ENCODE measurements at places on chromosomes 3 and 15.
A peak's percentile ranks its signal among the peaks of the same experiment; 100 is the strongest.

GRCh38 chr3:58291671-58292338, 14.2 kb upstream of the RPP14 start:
- no peak for DNase-seq

DNA sequence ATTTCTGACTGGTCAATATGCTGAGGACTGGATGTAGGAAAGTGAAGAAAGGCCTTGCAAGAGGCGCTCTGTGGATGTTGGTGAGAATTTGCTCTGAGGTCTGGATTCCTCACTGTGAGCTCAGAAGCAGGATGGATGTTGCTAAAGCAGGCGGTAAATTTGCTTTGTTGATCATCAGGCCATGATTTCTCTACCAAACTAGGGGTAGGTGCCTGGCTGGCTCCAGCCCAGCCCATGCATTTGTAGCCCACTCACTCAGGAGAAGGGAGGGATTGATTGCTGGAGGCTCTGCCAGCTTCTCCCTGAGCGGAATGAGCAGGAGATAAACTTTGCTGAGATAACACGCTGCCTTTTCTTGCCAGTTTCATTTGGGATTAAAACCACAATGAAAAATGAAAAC, 44.3 kb upstream of the NTRK3 start:
- DNase-seq = no peak

DNA sequence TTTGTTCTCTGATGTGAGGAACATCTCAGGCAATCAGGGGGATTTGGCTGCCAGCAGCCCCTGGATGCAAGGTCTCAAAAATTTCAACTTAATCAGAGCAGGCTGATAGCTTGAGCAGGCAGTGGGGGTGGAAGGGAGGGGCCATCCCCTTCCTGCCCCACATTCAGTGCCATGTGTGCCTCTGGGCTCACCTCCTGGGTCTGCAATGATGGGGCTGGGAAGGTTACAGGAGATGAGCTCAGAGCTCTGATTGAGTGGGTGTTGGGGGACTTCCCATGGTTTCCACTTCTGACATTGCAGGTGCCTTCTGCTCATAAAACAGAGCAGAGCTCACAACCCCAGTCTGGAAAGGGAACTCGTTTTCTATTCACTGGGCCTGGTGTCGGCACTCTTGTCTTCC, 37.0 kb downstream of the PARP16 start:
- no peak for DNase-seq

DNA sequence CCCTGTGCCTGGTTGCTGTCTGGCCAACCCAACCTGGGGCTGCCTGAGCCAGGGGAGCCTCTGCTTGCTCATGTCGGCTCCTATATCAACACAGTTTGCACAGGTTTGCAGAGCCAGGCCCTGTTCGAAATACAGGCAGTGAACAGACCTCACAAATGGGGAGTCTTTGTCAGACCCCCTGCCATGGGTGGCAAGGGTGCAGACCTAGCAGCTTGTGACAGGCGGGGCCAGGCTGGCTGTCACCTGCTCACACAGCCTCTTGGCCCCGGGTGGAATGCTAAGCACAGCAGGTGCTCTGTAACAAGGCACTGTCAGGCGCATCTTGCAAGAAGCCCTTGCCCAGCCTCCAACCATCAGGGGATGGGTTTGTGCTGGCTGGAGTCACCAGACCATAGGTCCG, 47.3 kb downstream of the BDH1 start:
- no peak for DNase-seq

- DNase-seq = no peak
Observed at GRCh38 chr3:156674911-156675829, 780 bp downstream of the TIPARP start.

- DNase-seq = no peak
Observed at GRCh38 chr15:91116113-91117067, 16.3 kb downstream of the SV2B start.

DNA sequence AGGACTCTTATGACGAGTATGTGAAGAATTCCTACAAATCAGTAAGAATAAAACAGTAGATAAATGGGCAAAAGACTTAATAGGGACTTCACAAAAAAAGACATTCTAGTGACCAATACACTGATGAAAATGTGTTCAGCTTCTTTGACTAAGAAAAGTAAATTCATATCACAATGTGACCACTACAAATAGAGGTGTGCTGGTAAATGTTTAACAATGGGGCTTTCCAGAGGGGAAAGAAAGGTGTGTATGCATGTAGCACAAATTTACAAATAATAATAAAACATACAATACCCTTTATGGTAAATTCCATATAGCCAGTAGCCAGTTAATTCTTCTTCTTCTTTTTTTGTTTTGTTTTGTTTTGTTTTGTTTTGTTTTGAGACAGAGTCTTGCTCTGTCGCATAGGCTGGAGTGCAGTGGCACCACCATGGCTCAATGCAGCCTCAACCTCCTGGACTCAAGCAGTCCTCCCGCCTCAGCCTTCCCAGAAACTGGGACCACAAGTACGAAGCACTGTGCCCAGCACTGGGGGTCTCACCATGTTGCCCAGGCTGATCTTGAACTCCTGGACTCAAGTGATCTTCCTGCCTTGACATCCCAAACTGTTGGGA, 17.5 kb upstream of the NMD3 start:
- no peak for DNase-seq

GRCh38 chr3:8867646-8868045, 95.6 kb downstream of the RAD18 start:
- DNase-seq = no peak

DNA sequence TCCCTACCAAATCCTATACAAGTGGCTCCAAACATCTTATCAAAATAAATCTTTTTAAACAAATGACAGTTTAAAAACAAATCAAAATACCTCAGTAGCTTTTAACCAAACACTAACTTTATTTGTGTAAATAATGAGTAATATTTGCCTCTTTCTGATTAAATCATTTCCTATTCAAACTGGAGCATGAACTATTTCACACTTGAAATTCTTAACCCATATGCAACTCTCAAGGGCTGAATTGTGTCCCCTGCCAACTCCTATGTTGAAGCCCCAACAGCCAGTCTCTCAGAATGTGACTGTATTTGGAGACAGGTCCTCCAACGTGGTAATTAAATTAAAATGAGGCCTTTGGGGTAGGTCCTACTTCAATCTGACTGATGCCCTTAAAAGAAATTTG, 55.9 kb upstream of the MCTP2 start:
- no peak for DNase-seq

DNA sequence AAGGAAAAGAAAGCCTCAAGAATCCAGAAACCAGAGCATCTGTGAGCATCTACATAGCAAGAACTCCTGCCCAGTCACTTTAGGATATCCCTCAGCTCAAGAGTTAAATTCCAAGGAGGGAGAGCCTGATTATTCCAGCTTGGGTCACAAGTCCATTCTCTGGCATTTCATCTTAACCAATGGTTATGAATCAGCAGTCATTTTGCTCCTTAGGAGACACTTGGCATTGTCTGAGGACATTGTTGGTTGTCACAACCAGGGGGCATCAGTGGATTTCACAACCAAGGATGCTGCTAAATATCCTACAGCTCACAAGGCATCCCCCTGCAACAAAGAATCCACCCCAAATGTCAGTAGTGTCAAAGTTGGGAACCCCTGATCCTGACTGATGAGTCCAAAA, 51.0 kb upstream of the LMCD1 start:
- no peak for DNase-seq

DNA sequence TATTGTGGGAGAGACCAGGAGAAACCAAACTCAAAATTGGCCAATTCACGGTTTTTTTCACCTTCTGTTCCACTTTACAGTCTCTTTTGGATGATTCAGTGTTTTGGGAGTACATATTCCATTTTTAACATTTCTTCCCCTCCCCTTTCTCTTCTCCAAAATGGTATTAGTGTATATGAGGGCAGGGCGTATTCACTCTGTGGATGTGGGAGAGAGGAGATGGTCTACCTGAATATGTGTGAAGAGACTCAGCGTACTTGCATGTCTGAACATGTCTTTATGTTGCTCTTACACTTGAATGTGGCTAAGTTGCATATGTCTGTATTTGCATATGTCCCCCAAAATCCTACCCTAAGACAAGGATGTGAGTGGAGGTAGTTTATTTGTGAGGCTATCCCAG, 291.0 kb upstream of the PPP2R3A start:
- no peak for DNase-seq

DNA sequence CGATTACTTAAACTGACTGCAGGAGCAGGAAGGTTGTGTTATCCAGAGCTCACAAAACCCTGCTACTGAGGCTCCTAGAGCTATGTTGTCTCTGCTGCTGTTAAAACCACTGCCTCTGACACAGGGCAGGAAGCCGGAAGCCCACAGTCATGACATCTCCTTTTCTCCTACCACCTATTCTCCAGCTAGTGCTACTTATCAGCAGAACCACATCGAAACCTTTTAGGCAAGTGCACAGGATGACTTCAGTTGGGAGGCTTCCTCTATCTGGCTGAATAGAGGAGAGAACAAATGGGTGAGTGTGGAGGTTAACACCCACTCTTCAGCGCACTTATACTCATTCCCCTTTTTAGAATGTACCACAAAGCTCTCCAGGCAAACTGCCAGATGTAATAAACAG, 638.0 kb downstream of the OTOL1 start:
- DNase-seq = no peak

GRCh38 chr15:70356062-70356860, 258.5 kb upstream of the TLE3 start:
- no peak for DNase-seq

DNA sequence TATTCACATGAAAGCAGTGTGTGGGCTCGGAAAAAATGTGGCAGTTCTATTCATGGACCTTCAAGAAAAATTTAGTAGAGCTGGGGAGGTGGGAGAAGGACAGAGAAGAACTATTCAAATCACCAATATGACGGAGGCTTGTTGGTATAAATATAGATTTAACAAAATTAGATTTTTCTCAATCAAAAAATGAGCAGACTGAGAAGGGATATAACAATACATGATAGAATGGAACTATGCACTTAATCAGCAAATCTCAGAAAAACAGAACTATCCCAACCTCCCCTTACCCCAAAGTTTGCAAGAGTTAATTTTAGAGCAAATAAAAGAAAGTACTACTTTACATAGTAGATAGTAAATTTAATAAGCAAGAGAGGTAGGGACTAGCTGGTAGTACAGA, 194.6 kb upstream of the BCL6 start:
- DNase-seq = no peak

DNA sequence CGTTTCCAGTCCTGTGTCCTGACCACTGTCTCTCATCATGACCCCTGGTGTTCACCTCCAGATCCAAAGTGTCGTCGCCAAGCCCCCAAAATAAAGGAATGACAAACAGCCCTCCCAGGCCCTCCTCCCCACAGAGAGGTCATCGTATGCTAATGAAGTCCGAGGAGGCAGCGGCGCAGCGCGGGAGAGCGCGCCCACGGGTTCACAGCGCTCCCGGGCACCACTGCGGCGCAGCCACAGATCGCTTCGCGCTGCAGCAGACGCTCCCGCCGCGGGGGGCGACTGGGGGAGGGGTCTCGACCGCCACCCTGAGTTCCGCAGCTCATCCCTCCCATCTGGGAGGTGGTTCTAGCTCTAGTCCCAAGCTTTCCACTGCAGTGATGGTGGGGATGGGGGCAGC, 1.3 kb downstream of the DGKG start:
- DNase-seq = no peak

DNA sequence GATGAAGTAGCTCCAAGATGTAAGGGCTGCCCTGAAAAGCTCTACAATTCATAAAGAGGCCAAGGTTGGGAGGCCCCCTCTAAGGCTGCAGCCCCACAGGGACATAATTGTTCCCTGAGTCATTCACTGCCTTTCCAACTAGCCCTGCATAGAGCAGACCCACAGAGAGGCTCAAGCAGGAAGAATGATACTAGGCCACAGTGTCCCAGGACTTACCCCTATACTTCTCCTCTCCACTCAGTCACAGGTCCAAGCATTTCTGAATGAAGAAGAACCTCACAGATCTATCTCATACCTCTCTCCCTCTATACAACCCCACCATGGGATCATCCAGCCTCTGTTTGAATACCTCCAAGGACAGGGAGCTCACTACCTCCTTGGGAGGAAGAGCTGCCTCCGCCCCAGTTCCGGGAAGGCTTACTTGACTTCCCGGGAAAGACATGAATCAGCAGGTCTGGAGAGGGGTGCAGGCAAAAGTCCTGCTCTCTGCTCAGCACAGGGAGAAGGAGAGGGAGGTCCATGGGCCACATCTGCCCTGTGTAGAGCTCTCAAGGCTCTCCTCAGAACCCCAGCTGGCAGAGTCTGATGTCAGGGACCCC, 6.9 kb upstream of the SKIC8 start:
- DNase-seq = peak; percentile 83

DNA sequence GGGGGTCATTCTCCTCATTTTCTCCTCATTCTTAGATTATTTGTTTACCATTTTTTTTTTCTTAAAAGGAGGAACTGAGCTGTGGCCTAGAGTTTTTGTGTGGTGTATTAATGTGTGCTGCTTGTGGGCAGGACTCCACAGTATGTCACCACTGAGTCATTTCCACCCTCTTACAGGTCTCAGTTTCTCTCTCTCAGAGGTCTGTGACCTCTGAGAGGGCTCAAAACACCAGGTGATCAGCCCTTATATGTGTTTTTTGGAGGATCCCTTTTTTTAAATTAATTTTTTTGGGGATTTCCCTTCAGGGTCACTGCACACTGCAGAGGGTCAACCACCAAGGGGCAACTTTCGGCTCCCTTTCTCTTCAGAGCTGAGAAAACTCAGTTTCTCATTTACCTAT, 166.4 kb downstream of the SUCNR1 start:
- no peak for DNase-seq

DNA sequence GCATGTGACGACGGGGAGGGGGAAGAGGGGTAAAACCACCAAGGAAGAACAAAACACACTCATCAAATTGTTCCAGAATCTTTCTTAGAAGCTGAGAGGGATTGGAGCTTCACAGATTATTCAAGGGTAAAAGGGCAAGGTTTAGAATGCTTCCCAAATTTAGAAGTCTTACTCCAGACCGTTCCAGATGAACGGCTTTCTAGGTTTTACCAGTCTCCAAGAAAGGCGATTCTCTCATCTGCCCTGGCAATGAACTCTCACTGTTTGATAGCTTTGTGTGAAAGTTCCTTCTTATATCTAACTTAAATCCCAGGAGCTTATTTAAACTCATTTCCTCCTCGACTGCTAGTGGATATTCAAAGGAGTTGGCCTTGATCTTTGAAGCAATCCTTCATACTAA, 124.3 kb upstream of the PRICKLE2 start:
- DNase-seq = no peak

GRCh38 chr15:56910801-56911200, 7.6 kb upstream of the TCF12 start:
- DNase-seq = no peak
